Spleen (tissue), 13 donors: ENCODE measurements at places on chromosomes 3 and 15. TPM values are rescaled to one million over a fixed set of nuclear protein-coding genes. Genes with fewer than 3 reads are reported as not detected.

RLBP1 gene
- not detected for total RNA-seq

DNA sequence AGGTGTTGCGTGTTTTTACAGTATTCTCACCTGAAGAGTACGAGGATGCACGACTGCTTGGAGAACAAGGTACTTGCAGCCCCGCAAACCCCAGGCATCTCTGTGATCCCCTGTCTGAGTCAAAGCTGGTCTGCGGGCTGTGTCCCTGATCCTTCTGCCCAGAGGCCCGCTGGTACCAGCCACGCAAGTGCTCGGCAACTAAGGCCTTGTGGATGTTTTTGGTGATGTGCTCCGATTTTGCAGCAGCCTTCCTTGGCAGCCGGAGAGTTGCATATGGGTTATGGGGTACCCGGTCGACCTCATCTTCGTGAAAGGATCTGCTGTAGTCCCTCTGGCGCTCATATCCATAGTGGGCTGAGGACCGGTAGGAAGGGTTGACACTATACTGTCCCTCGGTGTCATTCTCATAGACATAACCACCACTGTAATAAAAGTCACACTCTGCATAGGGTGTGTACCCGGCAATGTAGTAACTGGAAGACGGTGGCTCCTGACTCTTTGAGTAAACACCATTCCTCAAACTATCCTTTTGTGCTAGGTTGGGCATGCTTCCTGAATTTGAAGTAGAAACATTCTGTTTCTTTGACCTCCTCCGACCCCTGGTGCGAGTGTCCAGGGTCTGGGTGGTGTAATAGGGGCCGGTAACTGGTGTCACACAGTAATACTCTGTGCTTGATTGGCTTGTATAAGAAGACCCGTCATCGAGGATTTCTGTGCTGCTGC lies 58.6 kb upstream of the LMOD3 start:
- no peak overlapping the region for H3K4me3 ChIP-seq
- no peak for DNase-seq
- H3K27ac ChIP-seq, result no peak overlapping the region
- no peaks in the 10 kb centered on the region for H3K27me3 ChIP-seq
- peaks cover 25% of the 10 kb centered on the region for H3K4me1 ChIP-seq

NT5DC2 gene
- total RNA-seq, result 9.3 TPM

- H3K27me3 ChIP-seq, result no peaks in the 10 kb centered on the region
- peaks cover 4% of the 10 kb centered on the region for H3K4me1 ChIP-seq
- no peak overlapping the region for H3K27ac ChIP-seq
- H3K36me3 ChIP-seq, result no peaks in the 10 kb centered on the region
- no peak for DNase-seq
These were observed 321.5 kb upstream of the CBLB start for GRCh38 chr3:106190296-106190695.

- no peaks in the 10 kb centered on the region for H3K27me3 ChIP-seq
- no peak overlapping the region for H3K4me3 ChIP-seq
- DNase-seq, result no peak
- H3K27ac ChIP-seq, result no peak overlapping the region
These were observed 47.9 kb upstream of the ZSCAN2 start for GRCh38 chr15:84552896-84553295.

ADGRG7 gene
- total RNA-seq, result not detected

MOBP gene
- total RNA-seq, result not detected

- no peaks in the 10 kb centered on the region for H3K4me1 ChIP-seq
- no peak overlapping the region for H3K4me3 ChIP-seq
- H3K36me3 ChIP-seq, result no peaks in the 10 kb centered on the region
- H3K27ac ChIP-seq, result no peak overlapping the region
- H3K27me3 ChIP-seq, result no peaks in the 10 kb centered on the region
- peak; percentile 46 for DNase-seq
These were observed 8.8 kb downstream of the KLF15 start for GRCh38 chr3:126348308-126348920.

- H3K36me3 ChIP-seq, result peaks cover 79% of the 10 kb centered on the region
- H3K4me3 ChIP-seq, result no peak overlapping the region
- no peaks in the 10 kb centered on the region for H3K4me1 ChIP-seq
- DNase-seq, result no peak
- H3K27me3 ChIP-seq, result no peaks in the 10 kb centered on the region
- no peak overlapping the region for H3K27ac ChIP-seq
These were observed 67.7 kb downstream of the STT3B start for GRCh38 chr3:31600431-31600830.

GRCh38 chr3:135755330-135756105 lies 210.0 kb upstream of the PPP2R3A start:
- DNase-seq, result no peak
- H3K27ac ChIP-seq, result no peak overlapping the region
- no peak overlapping the region for H3K4me3 ChIP-seq
- no peaks in the 10 kb centered on the region for H3K27me3 ChIP-seq
- H3K4me1 ChIP-seq, result no peaks in the 10 kb centered on the region
- no peaks in the 10 kb centered on the region for H3K36me3 ChIP-seq

CMTM8 gene
- total RNA-seq, result 1.2 TPM

GOLGA6D gene
- total RNA-seq, result not detected

- no peak overlapping the region for H3K4me3 ChIP-seq
- H3K27me3 ChIP-seq, result peaks cover 96% of the 10 kb centered on the region
- DNase-seq, result no peak
These were observed 3.2 kb downstream of the ZIC1 start for GRCh38 chr3:147412261-147412916.

GRCh38 chr3:133841196-133841595 lies 35.6 kb downstream of the SRPRB start:
- no peaks in the 10 kb centered on the region for H3K27me3 ChIP-seq
- peaks cover 8% of the 10 kb centered on the region for H3K36me3 ChIP-seq
- no peak overlapping the region for H3K27ac ChIP-seq
- DNase-seq, result no peak
- no peak overlapping the region for H3K4me3 ChIP-seq
- no peaks in the 10 kb centered on the region for H3K4me1 ChIP-seq

GRCh38 chr3:10322352-10322710 lies 1.4 kb upstream of the SEC13 start:
- H3K4me1 ChIP-seq, result peaks cover 42% of the 10 kb centered on the region
- H3K36me3 ChIP-seq, result peaks cover 18% of the 10 kb centered on the region
- H3K4me3 ChIP-seq, result no peak overlapping the region
- H3K27ac ChIP-seq, result no peak overlapping the region
- no peak for DNase-seq

CLDN18 gene
- total RNA-seq, result not detected

WDR76 gene
- total RNA-seq, result 6.8 TPM

GRCh38 chr3:72776-73175 lies 123.8 kb upstream of the CHL1 start:
- no peaks in the 10 kb centered on the region for H3K4me1 ChIP-seq
- no peaks in the 10 kb centered on the region for H3K36me3 ChIP-seq
- no peak overlapping the region for H3K4me3 ChIP-seq
- H3K27me3 ChIP-seq, result no peaks in the 10 kb centered on the region
- no peak overlapping the region for H3K27ac ChIP-seq

- peak overlapping the region; percentile 80 for H3K27ac ChIP-seq
- no peaks in the 10 kb centered on the region for H3K27me3 ChIP-seq
- DNase-seq, result peak; percentile 89
- H3K4me1 ChIP-seq, result peaks cover 87% of the 10 kb centered on the region
- H3K36me3 ChIP-seq, result no peaks in the 10 kb centered on the region
These were observed 81.5 kb downstream of the CPN2 start for GRCh38 chr3:194269610-194270145.

DNA sequence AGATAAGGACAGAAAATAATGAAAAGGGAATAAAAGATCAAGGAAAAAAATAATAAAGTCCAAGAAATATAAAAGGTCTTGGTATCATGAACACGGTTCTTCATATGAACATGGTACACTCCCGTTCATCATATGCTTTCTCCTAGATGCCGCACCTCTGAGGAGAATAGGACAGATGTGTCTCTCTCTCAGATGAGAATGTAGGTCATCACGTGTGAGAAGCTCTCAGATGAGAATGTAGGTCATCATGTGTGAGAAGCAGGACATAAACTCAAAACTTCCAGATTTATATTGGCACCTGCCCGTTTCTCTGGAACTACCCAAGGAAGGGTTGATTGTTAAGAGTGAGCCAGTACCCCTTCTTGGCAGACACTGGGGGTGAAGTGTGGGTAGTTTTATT lies 29.9 kb upstream of the IQCF6 start:
- H3K27ac ChIP-seq, result no peak overlapping the region
- H3K27me3 ChIP-seq, result no peaks in the 10 kb centered on the region
- no peaks in the 10 kb centered on the region for H3K36me3 ChIP-seq
- no peak for DNase-seq
- H3K4me3 ChIP-seq, result no peak overlapping the region

DNA sequence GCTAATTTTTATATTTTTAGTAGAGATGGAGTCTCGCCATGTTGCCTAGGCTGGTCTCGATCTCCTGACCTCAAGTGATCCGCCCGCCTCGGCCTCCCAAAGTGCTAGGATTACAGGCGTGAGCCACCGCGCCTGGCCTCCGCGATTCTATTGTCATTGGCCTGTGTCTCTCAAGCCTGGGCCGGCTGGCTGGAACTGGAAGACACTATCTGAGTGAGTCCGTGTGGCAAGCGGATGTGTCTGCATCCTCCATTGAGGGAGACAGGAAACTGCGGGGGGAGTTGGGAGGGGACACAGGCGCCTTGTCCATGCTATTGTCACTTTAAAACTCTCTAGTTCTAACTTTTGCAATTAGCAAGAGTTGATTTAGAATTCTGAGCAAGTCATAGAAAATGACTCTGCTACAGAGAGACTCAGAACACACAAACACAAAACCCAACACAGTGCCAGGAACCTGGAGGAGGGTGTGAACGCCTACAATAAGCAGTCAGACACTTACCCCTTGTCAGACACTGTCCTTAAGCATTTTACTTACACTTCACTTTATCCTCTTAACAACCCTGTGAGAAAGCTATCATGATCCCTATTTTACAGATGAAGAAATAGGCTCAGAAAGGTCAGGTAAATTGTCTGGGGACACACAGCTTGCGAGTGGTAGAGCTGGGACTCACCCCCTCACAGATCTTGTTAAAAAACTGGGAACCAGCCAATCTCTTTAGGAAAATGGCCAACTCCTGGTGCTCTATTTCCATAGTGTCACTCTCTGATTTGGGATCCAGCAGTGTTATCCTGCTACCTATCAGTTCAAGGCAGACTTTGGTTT lies 38.7 kb downstream of the ANP32A start:
- H3K36me3 ChIP-seq, result no peaks in the 10 kb centered on the region
- peak overlapping the region; percentile 82 for H3K27ac ChIP-seq
- no peak overlapping the region for H3K4me3 ChIP-seq
- H3K27me3 ChIP-seq, result no peaks in the 10 kb centered on the region
- peaks cover 73% of the 10 kb centered on the region for H3K4me1 ChIP-seq

DNA sequence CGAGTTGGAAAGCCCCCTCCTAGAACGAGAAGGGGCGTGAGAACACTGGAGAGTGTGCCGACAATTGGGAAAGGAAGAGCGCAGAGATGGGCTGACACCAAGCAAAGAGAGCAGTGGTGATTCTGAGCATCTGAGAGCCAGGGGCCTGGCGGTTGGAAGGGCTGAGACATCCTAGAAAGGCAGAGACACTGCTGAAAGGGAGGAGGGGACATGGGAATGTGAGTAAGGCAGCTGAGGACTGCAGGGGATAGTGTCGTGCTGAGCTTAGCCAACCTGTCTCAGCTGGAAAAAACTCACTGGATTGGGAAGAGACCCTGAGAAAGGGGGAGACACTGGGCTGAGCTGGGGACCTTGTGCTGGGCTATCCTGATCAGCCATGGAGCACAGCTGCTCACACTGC lies 58.1 kb upstream of the SLC6A6 start:
- H3K4me1 ChIP-seq, result no peaks in the 10 kb centered on the region
- H3K27ac ChIP-seq, result no peak overlapping the region
- no peak for DNase-seq
- H3K4me3 ChIP-seq, result no peak overlapping the region
- no peaks in the 10 kb centered on the region for H3K36me3 ChIP-seq

ITGB5 gene
- 124 TPM for total RNA-seq

GRCh38 chr15:66570842-66571478 lies 5.2 kb upstream of the LCTL start:
- H3K27me3 ChIP-seq, result no peaks in the 10 kb centered on the region
- DNase-seq, result peak; percentile 45
- no peaks in the 10 kb centered on the region for H3K36me3 ChIP-seq
- no peaks in the 10 kb centered on the region for H3K4me1 ChIP-seq
- no peak overlapping the region for H3K4me3 ChIP-seq
